ENCODE measurements at places on chromosomes 1 and 21. TPM values are rescaled to one million over a fixed set of nuclear protein-coding genes. Genes with fewer than 3 reads are reported as not detected.

Gene SYT11
- 2.0 TPM for total RNA-seq

Gene ESRRG
- total RNA-seq, result 15.8 TPM

Gene IVNS1ABP
- 116 TPM for total RNA-seq

Gene IGFN1
- 0.04 TPM for total RNA-seq

Gene GABRD
- not detected for total RNA-seq

Gene TNFAIP8L2
- total RNA-seq, result 0.64 TPM

Gene LCA5L
- 0.72 TPM for total RNA-seq

Gene KCNJ10
- total RNA-seq, result not detected

Gene RAB3B
- 23.1 TPM for total RNA-seq

Gene TAF12
- 22.9 TPM for total RNA-seq

Gene HPDL
- total RNA-seq, result 6.2 TPM

Gene HSD3B1
- 62.4 TPM for total RNA-seq

Gene RGS8
- total RNA-seq, result not detected

Gene TMEM9
- total RNA-seq, result 104 TPM

Gene LCE2A
- total RNA-seq, result not detected

Gene CYB5RL
- 3.4 TPM for total RNA-seq

Gene TFF3
- total RNA-seq, result 84.4 TPM

Gene OR2L13
- total RNA-seq, result not detected

Gene TAS1R1
- not detected for total RNA-seq

Gene LCK
- 0.40 TPM for total RNA-seq

Gene FOXO6
- total RNA-seq, result 0.80 TPM

Gene KCNH1
- 0.03 TPM for total RNA-seq

Gene WNT3A
- total RNA-seq, result 0.03 TPM

Gene LEPROT
- 97.0 TPM for total RNA-seq

Gene FMO4
- 31.4 TPM for total RNA-seq

Gene GPR37L1
- total RNA-seq, result not detected

Gene UBE2U
- total RNA-seq, result not detected

Gene MAP3K21
- 9.5 TPM for total RNA-seq

Gene HLX
- total RNA-seq, result 1.4 TPM

Gene SPRR1B
- total RNA-seq, result not detected

Gene TXNIP
- total RNA-seq, result 160 TPM

Gene TEDDM1
- not detected for total RNA-seq

Gene REG4
- total RNA-seq, result 106 TPM

Gene UROD
- total RNA-seq, result 91.8 TPM

Gene FCGR3B
- total RNA-seq, result not detected

Gene ELF3
- 367 TPM for total RNA-seq

Gene DDX59
- total RNA-seq, result 19.9 TPM

Gene KRTAP19-3
- total RNA-seq, result not detected

Gene ZSWIM5
- 4.1 TPM for total RNA-seq

Gene OR2L2
- total RNA-seq, result not detected

Gene OR2T4
- total RNA-seq, result not detected

Gene AMY2B
- 21.5 TPM for total RNA-seq

Gene C1QC
- total RNA-seq, result 4.1 TPM

Gene IGSF9
- total RNA-seq, result 8.2 TPM

Gene OLIG2
- total RNA-seq, result not detected

Gene DIO1
- total RNA-seq, result 31.2 TPM

Gene SRSF10
- total RNA-seq, result 127 TPM

Gene OR14K1
- total RNA-seq, result not detected
